ENCODE measurements at places on chromosomes 6 and 20.

GRCh38 chr20:61397790-61398189 lies 145.7 kb downstream of the CDH4 start:
- DNase-seq = no peak

DNA sequence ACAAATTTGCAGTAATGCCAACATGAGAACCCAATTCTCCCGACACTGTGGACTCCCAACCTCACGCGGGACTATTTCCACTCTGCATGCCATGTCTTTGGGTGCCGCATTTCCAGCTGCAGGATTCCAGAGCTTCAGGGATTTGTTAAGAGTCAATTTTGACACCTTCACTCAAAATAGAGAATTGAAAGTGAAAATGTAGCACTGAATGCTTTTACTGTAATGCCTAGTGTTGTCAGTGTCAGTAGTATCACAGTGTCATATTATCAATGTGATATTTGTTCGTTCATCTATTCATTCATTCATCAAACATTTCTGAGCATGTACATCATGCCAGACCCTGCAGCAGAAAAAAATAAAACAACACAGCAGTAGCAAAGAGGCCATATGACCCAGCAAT lies 13.4 kb upstream of the FAM50B start:
- no peak for DNase-seq

- peak; percentile 75 for DNase-seq
Measured at GRCh38 chr6:3001773-3002293, 2.1 kb downstream of the NQO2 start.

DNA sequence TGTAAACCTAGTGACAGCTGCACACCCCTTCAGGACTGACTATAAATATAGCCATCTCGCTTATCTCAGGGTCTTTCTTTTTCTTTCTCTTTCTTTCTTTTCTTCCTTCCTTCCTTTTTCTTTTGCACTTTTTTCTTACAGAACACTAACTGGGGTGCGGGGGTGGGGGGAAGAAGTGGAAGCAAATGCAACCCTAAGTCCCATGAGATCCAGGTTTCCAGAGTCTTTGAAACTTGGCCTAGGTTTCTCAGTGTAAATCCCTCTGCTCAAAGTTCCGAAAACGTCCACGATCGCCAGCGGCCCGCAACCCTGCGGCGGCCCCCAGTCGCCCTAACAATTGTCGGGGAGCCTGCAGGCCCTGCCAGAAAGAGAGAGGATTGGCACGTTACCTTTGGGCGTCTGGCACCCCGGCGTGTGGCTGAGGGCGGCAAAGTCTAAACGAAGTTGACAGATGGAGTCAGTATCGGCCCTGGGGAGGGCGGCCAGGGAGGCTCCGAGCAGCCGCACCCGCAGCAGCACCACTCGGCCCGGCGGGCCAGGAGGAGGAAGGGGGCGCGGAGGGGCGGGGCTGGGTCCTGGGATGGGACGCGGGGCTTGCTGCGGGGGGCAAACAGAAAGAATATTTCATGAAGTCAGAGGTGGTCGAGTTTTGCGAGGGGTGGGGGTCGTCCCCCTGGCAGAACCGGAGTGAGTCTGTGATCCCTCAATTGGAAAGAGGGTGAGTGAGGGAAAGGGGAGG lies 577 bp upstream of the FOXF2 start:
- DNase-seq = no peak

DNA sequence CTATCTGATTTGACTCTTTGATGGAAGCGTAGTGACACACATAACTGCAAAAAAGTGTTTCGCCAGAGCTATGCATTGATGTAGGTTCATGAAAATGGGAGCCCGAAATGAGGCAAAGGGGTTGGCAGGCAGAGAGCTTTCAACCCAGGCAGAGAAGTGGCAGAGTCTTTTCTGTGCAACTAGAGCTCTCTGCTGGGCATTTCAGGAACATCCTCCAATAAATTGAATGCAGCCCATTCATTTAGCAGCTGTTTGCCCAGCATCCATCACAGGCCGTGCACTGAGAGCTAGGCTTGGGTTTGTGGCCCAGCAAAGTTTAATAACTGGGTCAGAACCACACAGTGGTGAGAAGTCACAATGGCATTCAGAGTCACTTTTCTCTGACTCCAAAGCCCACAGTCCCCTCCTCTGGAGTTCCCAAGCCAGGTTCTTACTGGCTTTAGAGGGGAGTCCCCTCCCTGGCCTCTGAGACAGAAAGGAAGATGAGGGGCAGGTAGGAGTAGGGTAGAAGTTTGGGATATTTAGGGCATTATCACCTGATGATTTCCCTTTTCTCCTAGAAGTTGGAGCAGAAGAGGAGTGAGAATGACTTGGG lies 31.8 kb upstream of the ELMO2 start:
- peak; percentile 28 for DNase-seq

DNA sequence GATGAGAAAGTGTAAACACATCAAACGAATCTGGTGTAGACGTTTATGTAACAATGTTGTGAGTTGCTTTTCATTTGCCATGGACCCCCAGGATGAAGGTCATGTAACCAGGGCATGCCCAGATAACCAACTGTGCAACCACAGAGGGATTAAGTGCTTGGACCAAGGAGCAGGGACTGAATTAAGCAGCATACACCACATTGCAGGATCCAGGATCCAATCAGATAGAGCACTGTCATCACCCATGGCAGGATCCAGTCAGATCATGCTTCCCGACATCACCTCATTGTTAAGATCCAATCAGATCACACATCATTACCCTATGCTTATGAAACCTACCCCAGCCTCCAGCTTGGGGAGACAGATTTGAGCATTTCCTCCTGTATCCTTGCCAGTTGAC lies 74.3 kb upstream of the RCAN2 start:
- DNase-seq = no peak

DNA sequence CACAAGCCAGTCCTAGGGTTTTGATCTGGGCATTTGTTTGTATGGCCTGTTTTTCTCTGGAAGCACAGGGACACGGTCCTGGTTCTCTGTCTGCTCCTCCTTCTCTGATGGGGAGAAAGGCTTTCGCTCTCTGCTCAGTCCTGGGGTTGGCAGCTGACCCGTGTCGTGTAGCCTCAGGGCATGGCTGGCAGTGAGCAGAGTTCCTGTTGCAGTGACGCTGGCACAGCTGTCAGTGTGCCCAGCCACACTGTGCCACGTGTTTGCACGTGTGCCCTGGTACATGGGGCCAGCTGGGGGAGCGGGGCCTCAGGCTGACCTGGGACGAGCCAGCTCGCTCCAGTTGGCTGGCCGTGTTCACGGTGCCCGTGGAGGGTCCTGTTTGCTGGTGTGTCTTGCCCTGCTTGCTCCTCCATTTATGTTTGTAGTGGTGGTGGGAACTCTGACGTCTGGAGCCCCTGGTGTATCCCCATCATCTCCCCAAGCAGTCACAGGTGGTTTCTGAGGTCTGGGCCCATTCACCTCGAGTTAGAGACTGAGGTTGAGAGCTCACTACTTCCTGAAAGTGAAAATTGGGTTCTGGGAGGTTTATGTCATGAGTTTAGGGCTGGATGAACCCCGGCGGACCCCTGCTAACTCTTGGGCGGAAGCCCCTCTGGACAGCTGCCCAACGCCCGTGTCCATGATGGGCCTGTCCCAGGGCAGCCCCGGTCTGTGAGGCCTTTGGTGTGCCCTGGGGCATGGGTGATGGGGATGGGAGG lies 10.2 kb upstream of the DNAJC5 start:
- DNase-seq = no peak

- no peak for DNase-seq
Measured at GRCh38 chr6:54107470-54108090, 3.7 kb upstream of the MLIP start.

DNA sequence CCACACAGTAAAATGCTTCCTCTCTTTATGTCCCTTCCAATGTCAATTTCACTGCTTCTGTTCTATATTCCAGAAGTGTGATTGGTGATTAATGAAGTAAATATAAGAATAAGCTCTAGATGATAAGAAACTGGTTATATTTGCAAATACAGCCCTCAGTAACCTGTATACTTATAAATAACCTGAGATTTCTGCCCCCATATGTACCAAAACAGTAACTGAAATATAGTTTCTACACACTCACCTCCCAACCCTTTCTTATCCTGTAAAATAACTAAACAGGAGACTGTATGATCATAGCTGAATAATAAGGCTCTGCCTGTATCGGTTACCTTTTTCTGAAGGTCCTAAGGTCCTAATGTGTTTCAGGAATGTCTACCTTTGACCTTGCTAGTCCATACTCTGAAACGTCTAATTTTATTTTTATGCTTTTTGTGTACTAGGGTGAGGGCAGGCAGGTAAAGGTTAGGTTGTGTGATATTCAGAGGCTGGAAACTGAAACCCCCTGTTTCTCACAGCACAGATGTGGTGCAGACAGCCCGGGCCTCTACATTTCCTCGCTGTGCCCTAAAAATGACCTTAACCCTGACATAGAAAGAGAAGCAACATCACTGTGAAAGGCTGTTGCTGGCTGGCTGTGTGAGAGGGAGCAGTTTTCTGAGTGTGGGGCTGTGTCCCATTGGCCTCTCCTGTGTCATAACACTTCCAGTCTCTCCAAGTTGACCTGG lies 378.8 kb downstream of the CENPW start:
- no peak for DNase-seq

GRCh38 chr6:99148111-99148510 lies 200.4 kb upstream of the FBXL4 start:
- no peak for DNase-seq

- DNase-seq = no peak
Measured at GRCh38 chr20:39019805-39020325, 57.7 kb downstream of the DHX35 start.

GRCh38 chr6:116445102-116445501 lies 16.1 kb upstream of the CALHM6 start:
- no peak for DNase-seq

- DNase-seq = no peak
Measured at GRCh38 chr6:103184776-103185175, 1674.9 kb downstream of the HACE1 start.

DNA sequence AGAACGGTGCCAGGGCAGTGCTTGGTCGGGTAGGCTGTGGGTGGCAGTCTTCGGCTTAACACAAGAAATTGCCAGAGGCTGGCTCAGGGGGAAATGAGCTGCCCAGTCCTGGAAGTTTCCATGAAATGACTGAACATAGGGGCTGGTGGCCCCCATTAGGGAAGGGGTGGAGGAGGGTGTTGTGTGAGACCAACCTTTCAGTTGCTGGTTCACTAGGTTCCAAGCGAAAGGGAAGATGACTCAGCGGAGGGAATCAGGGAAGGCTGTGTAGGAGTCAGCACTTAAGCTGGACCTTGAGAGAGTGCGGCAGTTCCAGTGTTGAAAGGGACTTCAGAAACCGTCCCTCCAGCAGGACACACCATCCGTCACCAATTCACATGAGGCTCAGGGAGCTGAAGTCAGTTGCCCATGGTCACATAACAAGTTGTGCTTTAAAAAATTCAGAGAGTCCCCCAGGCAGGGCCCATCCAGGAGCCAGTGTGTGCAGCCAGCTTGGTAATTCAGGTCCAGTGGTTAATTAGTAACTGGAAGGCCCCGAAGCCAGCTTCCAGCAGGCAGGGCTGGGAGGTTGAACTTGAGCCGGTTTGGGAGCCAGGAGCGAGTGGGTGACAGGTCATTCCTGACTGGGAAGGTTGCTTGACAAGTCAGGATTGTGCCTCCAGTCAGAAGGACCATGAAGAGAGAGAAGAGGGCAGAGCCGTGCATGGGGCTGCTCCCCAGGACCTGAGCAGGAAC lies at the start of gene SGK2:
Gene SGK2 (plus strand): TSS at position 616 of the 735 bp plus-strand sequence. CDS start 7,469 bp downstream, outside the sequence.
- no peak for DNase-seq

DNA sequence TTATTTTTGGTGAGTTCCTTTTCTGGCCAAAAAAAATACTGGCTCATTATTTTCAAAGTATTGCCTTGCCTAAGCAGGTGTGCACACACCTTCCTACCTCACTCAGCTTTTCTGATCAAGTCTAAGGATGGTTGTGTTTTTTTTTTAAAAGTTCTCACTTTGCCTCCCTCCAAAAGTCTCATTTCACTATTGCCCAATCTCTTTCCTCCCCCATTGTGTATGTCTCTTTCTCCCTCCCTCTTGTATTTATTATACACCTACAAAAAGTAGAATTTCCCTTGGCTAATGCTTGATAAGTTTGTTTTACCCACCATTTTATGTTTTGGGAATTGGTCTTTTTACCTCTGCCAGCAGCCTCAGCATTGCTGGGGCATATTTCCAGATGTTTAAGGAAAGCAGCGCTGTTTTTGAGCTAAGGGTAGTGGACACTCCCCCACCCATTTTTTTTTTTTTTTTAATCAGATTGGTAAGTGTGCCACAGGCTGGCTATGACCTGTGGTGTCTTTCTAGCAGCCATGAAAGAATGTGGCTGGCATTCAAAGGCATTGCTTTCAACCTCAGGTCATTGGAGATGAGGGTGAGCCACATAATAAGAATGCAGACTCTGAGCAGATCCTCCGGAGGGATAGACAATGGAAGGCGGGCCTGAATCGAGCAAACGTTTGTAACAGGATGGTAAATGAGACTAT lies 668.6 kb downstream of the UTRN start:
- DNase-seq = peak; percentile 71

- peak; percentile 63 for DNase-seq
Measured at GRCh38 chr6:134111062-134111677, 58.7 kb upstream of the SLC2A12 start.

DNA sequence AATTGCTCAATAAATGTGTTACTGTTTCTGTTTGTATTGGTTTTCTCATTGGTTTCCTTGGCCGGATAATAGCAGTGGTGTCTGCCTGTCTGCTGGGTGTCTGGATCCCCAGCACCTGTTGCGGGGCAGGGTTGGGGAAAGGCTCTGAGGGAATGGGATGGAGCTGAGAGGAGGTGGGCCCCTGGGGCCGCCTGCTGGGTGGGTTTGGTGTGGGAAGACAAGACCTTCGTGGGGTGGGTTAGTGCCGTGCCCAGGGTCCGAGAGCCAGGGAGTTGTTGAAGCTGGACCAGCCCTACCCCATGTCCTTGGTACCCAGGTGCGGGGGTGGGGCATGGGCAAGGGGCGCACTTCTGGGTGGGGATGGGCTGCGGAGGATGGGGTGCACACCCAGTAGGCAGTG lies 4.0 kb downstream of the SS18L1 start:
- no peak for DNase-seq

- DNase-seq = no peak
Measured at GRCh38 chr6:115782612-115783011, 278.1 kb downstream of the FRK start.

DNA sequence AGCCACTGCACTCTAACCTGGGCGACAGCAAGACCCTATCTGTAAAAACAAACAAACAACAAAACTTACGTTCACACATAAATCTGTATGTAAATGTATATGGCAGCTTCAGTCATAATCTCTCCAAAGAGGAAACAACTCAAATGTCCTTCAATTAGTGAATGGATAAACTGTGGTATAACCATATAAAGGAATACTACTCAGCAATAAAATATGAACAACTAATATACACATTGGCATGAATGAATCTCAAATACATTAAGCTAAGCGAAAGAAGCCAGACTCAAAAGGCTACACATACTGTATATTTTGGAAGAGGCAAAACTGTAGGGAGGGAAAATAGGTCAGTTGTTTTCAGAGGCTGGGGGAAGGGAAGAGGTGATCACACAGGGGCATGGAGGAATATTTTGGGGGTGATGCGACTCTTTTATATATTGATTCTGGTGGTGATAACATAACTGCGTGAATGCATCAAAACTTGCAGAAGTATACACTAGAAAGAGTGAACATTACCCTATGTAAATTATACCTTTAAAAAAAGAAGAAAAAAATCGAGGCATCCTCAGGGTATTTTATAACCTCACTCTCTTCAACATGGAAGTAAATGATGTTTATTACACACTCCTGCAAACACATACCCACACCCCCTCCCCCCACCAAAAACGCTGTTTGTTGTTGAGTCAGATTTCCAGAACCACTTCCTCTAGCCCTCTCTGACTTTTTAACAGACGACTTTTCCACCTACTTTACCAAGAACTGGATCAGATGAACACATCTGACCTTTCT lies 115.2 kb upstream of the RNF24 start:
- DNase-seq = peak; percentile 63

- no peak for DNase-seq
Measured at GRCh38 chr6:105929626-105930025, 156.5 kb upstream of the PRDM1 start.
